Fibroblast of lung (primary cell): ENCODE measurements at places on chromosomes 16 and 17.

DNA sequence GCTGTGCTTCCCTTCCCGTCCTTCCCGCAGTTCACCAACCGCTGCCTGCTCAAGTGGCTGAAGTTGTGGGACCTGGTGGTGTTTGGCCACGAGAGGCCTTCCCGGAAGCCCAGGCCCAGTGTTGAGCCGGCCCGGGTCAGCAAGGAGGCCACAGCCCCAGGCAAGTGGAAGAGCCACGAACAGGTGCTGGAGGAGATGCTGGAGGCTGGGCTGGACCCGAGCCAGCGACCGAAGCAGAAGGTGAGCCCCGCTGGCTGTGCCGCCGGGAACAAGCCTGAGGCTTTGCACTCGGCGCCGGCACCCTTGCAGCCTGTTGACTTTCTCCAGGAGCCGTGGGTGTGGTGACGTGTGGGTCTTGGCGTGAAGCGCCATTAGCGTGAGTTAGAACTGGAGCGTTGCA lies 2.7 kb downstream of the CHTF18 start:
- no peak for DNase-seq

- no peak for DNase-seq
Measured at GRCh38 chr16:54576785-54577184, 290.2 kb upstream of the IRX3 start.

DNA sequence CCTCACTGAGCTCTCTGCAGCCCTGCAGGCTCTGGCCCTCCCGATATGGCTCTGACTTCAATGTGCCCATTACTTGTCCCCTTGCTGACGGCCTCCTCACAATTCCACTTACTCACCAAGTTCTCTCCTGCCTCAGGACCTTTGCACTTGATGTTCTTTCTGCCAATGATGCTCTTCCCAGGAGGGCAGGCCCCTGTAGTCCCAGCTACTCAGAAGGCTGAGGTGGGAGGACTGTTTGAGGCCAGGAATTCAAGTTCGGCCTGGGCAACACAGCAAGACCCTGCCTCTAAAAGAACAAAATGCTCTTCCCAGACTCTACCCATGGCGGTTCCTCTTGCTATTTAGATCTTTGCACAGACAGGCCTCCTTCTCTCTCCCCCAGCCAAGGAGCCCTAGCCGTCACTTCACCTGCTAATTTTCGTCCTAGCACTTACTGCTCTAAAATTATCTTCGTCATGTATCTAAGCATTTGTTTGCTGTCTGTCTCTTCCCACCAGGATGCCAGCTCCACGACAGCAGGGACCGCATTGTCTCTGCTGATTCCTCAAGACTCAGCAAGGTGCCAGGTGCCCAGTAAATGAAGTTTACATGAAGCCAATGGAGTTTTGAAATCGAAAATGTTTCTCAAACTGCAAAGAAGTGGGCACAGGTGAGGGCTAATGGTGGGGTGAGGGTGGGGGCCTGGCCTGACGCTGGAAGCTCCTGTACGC lies 626 bp upstream of the RAI1 start:
- no peak for DNase-seq

DNA sequence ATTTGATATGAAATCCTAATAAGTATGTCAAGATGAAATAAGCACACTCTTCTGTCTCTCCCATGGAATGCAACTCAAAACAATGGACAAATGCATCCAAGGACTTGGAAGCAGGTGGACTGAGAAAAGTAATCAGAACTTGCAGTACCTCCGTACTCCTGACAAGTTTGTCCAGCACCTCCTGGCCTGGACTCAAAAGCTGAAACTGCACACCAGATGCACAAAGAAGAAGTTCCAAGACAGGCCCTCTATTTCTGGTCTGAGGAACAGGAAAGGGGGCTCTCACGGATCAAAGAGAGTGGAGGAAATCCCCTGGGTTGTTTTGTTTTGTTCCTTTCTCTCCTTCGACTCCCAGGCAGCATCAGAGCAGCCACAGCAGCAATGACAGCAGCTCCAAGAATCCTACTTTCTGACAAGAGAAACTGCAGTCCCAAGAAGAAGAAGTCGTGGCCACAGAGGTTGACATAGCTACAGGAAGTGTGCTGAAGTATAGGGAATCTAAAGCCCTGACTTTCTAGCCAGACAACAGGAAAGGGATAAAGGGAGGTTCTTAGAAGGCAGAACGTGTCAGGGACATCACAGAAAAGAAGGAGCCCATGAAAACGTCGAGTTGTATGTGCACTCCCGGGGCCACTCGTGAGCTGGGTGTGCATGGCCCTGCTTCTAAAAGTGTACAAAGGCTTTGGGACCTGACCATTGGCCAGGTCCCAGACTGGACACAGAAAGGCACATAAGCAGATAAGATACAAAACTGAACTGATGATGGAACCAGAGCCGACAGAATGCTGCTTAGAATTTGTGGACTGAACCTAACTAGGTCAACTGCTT lies 29.3 kb downstream of the AKAP10 start:
- DNase-seq, result no peak

- peak; percentile 54 for DNase-seq
Measured at GRCh38 chr17:62675260-62675659, 47.8 kb downstream of the MRC2 start.

- DNase-seq, result no peak
Measured at GRCh38 chr16:70478912-70479341, 24.5 kb downstream of the FCSK start.
